ENCODE measurements at places on chromosomes 11 and 22.

DNA sequence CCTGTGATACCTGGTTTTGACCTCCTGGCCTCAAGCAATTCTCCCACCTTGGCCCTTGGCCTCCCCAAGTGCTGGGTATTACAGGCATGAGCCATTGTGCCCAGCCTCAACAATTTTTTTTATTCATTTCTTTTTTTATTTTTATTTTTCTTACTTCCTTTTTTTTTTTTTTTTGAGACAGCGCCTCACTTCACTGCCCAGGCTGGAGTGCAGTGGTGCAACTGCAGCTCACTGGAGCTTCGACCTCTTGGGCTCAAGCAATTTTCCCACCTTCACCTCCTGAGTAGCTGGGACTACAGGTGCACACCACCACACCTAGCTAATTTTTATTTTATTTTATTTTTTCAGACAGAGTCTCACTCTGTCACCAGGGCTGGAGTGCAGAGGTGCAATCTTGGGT, 25.5 kb upstream of the CECR2 start:
- DNase-seq: no peak

DNA sequence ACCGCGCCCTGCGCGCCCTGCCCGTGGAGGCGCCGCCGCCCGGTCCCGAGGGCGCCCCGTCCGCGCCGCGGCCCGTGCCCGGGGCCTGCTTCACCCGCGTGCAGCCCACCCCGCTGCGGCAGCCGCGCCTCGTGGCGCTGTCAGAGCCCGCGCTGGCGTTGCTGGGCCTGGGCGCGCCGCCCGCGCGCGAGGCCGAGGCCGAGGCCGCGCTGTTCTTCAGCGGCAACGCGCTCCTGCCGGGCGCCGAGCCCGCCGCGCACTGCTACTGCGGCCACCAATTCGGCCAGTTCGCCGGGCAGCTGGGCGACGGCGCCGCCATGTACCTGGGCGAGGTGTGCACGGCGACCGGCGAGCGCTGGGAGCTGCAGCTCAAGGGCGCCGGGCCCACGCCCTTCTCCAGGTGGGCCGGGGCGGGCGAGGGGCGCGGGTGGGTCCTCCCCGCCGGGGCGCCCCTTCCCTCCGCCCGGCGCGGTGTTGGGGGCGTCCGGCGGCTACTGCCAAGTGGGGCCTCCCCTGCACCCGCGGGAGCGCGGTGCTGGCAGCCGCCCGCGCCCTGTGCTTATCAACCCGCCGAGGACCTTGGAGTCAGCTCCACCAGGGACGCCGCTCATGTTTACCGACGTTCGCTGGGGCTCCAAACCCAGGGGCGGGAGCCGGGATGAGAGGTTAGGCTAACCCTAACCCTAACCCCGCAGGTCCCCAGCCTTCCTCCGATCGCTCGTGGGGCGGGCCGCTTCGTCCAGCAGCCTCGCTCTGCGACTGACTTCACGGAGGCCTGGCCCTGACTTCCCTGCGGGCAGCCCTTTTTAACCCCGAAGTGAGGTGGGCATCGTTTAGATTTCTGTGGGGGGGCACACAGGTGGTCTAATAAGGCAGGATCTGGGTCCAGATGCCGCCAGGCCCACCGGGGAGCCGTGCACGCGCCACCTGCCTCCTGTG, 649 bp downstream of the SELENOO start:
- DNase-seq: no peak

DNA sequence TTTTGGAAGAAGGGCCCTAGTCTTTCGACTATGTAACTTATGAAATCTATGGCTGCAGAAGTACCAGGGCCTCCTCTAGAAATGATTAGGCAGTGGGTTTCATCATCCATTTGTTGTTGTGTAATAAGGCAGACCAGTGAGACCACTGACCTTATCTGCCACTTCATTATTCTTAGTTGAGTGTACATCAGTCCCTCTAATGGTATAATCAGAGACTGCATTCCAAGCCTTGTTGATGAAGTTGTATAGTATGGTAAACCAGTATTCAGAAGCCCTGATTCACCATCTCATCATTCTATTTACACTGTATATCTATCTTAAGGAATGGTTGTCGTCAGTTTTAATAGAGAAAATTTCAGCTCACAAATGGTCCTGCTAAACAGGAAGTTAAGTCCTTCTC, 32.2 kb upstream of the GRIA4 start:
- no peak for DNase-seq

GRCh38 chr11:60944490-60945294, 7.3 kb downstream of the SLC15A3 start:
- no peak for DNase-seq

DNA sequence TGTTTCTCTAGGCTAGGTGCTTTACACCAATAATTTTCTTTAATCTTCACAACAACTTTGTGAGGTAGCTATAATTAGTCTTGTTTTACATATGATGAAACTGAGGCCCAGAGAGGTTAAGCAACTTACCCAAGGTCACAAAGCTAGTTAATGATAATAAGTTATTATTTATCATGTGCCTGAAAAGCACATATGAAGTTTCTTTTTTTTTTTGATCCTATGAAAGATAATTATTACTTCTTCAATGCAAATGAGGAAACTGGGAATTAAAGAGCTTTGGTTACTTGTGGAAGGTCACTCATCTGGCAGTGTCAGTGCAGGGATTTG, 22.8 kb downstream of the STIM1 start:
- no peak for DNase-seq

DNA sequence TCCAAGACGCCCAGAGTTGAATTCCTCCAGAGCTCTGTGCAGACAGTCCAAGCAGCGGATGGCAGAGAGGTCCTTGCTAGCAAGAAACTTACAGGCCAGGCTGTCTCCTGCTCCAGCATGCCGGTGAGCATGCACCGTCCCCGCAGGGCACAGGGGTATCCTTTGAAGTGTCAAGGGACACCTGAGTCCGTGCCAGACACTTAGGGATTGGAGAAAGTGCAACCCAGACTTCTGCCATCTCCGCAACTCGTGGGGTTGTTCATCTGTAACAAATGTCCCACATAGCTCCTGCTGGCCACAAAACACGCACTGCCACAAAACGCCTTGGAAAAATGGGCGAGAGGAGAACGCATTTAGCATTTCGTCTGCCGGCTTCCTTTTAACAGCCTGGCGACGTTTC, 13.3 kb downstream of the TSPO start:
- no peak for DNase-seq

DNA sequence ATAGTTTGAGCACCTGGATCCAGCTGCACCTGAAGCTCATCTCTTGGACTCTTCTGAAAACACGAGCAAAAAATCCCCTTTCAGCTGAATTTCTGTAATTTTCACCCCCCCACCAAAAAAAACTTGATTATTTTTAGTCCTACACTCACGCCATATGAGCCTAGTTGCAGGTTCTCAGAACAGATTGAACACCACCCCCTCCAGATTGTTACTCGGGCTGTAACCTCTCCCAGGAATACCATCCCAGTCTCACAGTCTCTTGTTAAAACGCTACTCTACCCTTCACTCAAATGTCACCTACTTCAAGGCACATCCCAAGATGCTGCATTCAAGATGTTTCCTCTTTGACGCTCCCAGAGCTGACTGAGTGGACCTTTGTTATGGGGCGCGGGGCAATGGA, 96.3 kb upstream of the PRDM11 start:
- no peak for DNase-seq

GRCh38 chr11:46330563-46331281, 16.5 kb upstream of the DGKZ start:
- no peak for DNase-seq

GRCh38 chr11:113977071-113977490, 2.2 kb downstream of the HTR3A start:
- DNase-seq: no peak

DNA sequence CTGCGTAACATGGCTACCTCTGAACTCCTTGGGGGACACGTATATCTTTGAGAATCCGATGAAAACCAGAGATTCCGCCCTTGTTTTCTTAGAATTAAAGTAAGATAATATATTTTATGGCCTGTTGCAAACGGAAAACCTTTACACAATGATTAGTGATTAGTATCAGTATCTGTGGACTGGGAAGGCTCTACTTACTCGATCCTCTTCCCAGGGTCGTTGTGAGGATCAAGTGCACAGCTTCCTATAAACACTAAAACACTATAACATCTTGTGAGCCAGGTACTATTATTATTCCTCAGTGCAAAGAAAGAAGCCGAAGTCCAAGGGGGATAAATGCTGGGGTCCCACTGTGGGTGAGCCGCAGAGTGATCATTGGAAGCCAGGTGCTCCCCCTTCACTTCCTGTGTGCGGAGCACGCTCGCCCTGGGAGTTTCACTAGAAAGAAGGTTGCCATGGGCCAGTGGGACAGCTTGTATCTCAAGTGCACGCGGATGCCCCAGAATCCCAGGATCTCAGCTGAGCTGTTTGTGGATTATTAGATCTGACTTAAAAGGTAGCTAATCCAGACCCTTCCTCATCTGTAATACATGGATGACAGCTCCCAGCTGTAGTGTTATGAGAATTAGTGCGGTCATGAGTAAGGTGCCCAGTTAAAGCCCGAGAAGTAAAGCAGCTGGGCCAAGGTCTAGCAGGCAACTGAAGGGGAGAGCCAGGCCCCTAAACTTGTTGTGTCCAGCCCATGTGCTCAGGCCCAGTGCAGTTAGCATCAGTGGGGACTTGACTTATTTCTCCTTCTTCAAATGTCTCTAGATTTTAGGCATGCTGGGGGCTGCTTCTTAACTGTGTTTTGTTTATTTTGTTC, 839 bp downstream of the CBY1 start:
- peak; percentile 27 for DNase-seq

DNA sequence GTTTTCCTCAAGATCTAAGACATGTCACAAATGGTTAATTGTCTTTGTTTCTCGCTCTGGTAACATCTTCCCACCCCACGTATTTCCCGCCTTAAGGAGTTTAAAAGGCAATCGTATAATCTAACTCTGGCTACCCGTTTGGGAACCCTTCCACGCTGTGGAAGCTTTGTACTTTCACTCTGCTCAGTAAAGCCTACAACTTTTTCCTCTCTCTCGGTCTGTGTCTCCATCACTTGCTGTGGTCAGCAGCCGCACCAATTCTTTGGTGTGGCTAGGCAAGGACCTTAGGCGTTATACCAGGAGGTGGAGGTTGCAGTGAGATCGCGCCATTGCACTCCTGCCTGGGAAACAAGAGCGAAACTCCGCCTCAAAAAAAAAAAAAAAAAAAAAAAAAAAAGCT, 1430.1 kb downstream of the LRRC4C start:
- DNase-seq: no peak

GRCh38 chr22:32380991-32381390, 23.3 kb downstream of the RFPL3 start:
- no peak for DNase-seq

DNA sequence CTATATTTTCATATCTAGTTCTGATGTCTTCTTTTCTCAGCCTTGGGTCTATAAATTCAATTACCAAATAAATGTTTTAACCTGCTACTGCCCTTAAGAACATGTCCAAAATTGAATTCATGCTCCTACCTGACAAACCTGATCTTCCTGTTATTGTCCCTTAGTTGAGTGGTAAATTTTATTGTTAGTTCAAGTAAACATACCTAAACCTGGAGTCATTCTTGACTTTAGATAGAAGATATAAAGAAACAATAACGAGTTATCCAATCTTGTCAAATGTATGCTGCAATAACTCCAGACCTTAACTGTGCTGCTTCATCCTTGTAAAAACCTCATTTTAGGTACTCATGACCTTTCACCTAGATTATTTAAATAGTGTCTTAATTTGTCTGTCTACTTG, 34.6 kb upstream of the SC5D start:
- no peak for DNase-seq

GRCh38 chr11:57500515-57500914, 15.0 kb downstream of the SLC43A1 start:
- DNase-seq: no peak

GRCh38 chr11:69089258-69089657, 40.5 kb downstream of the TPCN2 start:
- DNase-seq: no peak

DNA sequence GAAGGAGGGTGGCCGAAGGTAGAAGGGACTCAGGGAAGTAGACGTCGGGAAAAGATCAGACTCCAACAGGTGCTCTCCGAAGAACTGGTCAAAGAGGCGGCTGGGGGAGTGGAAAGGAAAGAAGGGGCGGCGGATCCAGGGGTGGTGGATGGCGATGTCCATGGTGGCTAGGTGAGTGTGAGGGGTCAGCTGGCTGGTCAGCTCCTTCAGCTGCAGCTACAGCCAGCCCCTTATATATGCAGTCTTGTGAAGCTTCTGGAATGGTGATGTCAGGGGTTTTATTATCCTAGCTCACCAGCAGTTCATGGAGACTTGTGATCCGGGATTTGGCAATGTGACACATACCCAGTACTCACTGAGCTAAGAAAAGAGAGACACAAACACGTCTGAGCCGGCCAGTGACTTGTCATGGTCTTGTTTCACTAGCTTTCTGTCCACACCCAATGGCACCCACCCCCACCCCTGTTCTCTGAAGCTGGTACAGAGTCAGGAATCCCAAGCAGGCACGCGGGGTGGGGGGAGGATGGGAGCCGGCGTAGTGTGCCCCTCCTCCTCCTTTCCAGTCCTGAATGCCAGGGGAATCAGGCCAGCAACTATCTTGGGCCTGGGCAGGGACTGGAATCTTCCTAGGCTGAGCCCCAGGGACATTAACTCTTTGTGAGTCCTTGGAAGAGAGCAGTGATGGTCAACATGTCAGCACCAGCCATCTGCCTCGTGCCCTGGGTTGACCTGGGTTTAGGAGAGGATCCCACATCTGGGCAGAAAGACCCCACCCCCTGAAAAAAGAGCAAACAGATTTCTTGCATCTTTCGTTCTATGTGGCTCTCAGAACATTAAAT, at the start of gene CRYAB:
Gene CRYAB, minus strand, starts transcription at position 208 of the 839 bp plus-strand sequence. Its CDS starts 46 bp downstream, at position 162.
- no peak for DNase-seq

- DNase-seq: peak; percentile 12
These were observed 52.9 kb upstream of the CARS1 start for GRCh38 chr11:3109921-3110706.

DNA sequence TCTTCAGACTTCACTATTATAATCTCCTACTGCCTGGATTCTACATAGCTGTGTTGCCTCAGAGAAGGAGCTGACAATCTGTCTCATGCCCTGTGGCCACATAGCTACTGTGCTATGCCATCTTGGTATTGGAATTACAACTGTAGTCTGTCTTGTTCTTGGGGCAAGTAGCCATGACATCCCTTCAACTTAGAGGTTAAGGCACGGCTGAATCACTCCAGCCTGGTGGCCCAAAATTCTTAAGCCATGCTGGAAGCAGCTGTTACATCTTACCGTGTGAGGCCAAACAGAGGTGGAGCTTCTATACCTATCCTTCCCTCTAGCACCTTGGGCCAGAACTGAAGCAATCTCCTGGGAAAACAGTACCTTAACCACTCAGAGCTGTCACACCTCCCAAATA, 14.8 kb downstream of the CARD18 start:
- DNase-seq: no peak

GRCh38 chr22:42895541-42895981, 38.5 kb upstream of the ARFGAP3 start:
- no peak for DNase-seq

GRCh38 chr11:68468217-68468828, 7.8 kb downstream of the PPP6R3 start:
- DNase-seq: peak; percentile 34

All from CD4-positive, alpha-beta T cell treated with Interleukin-4 for 4 hours (primary cell).